Activated CD8-positive, alpha-beta memory T cell treated with anti-CD3 and anti-CD28 coated beads for 1 hour (primary cell): ENCODE measurements at places on chromosomes 13 and 19.

DNA sequence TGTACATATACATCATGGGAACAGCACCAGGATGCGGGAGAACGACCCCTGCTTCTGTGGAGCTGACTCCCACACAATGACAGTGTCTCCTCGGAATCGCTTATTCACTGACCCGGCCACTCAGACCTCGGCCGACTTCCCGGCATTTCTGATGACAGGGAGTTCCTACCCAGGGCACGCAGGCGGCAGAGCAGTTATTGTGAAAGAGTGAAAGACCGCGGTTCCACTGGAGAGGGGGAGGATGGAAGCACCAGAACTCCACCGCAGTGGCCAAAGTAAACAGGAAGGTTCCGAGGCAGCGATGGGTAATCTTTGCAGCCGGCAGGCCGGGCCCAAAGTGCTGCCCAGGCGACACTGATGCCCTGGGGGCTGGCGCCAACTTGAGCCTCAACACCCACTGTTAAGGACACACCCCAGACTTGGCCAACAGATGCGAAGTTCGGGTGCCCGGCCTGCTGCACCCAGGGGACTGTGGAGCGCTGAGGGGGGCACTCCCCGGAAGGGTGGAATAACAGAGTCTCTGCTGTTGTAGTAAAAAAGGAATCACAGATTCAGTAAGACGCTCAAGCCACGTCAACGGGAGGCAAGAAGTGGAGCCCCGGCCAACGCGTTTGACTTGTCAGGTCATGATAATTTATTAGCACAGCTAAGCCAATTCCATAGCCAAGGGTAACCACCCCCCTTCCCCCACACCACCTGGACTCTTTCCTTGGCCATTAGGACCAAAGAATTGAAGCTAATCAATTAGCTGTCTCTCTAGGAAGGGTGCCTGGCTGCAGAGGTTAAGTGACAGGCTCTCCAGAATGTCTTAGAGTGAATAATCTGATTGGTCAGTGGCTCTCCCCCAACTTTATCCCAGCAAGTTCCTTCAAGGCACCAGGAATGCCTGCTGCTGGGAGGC, 5.8 kb downstream of the MLLT1 start:
- DNase-seq = no peak

DNA sequence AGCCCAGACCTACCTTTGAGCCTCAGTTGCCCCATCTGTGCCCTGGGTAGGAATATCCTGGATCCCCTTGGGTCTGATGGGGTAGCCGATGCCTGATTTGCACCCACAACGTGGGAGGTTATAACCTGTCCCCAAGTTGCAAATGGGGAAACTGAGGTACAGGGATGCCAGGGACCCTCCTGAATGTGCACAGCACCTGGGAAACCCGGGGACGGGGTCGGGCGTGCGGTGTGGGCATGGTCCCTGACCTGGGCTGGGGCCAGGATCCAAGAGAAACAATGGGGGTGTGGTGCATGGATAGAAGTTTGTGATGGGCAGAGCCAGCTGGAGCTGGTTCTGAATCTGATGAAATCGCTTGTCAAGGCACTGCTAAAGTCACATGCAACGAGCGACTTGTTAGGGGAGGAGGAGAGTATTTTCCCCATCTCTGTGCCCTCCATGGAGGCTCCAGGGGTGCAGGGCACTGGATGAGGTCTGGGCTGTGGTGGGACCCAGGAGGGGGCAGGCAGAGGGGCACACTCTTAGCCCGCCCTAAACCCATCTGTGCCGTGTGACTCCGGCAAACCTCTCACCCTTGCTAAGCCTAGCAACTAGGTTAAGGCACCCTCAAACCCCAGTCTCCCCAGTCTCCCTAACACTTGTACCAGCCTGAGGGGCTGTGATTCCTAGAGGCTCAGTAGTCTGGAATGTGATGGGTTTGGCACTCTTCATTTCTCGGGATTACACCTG, 749 bp downstream of the GDF15 start:
- no peak for DNase-seq

DNA sequence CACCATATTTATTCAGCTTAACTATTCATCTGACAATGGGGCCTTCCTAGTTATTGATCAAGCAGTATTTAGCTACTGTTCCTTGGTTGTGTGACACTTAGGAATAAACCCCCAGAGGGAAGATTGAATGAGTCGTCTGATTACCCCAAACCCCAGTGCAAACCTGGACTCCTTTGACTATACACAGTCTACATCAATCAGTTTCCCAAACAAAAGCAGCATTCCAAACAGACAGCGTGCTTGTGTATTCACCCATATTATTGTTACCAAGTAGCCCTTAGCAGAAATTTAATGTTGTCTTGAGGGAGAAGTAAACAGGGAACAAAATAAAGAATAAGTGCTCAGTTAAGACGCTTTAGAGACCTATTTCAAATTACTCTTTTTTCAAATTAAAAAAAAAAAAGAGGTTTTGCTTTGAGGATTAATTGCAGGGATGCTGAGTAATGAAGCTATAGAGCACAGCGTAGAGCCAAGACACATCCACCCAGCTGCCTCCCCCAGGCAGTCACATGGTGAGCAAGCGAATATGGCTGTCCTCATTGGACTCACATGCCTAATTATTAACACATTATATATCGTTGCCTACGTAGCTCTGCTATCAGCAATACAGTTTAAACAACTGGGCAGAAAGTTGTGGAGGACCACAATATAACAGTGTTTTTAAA, 14.7 kb upstream of the B3GLCT start:
- DNase-seq = no peak

DNA sequence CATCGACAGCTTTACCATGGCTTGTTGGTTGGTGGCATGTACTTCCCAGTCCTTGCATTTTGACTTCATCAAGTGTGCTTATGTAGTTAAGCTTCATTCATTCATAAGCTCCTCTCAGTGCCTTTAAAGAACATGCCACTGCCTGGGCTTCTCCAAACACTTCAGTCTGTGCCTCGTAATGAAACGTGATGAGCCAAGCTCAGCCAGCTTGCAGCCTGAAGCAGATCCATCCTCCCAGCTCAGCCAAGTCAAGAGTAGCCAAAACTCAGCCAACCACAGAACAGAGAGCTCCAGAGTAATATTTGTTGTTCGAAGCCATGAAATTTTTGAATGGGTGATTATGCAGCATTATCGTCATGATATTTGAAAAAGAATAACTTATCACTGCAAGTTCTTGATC, 989.7 kb downstream of the EFNB2 start:
- DNase-seq = no peak
